NCI-H2107 (cell line): ENCODE measurements at places on chromosomes 1 and 21.

DNA sequence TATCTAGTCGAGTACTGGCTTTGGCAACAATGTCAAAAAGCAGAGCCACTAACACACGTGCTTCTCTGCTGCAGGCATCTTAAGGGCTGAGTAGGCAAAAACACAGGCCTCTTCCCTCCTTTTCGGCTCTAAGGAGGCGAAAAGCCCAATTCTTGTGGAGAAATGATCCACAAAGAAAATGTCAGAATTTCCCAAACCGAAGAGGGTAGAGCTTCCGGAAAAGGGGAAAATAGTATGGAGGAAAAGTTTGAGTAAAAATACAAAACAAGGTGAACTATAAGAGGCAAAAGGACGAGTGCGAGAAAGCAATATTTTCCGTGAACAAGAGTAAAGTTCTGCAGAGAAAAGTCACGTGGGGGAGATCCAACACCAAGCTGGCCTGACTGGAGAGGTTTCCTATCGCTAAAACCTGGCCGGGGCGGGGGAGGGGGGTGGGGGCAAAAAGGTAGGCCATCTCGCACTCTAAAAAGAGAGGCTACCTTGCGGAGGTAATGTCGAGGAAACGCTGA lies 551 bp downstream of the ZRANB2 start:
- DNase-seq = no peak

DNA sequence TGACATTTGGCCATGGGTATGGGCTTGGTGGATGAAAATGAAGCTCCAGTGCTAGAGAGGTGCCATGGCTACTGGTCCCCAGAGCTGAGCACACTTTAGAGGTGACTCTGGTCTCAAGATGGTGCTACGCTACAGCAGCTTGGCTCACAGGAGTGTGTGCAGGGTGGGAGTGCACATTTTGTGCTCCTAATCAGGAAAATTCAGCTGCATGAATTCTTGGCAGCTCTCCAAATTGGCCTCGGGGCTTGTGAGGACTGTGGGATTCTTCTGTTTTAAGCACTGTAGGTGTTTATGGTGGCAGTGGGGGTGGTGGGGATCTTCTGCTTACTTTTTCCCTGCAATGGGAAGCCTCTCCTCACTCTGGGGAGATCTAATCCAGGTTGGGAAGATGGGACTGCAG lies 17.3 kb upstream of the TIPRL start:
- DNase-seq = no peak

DNA sequence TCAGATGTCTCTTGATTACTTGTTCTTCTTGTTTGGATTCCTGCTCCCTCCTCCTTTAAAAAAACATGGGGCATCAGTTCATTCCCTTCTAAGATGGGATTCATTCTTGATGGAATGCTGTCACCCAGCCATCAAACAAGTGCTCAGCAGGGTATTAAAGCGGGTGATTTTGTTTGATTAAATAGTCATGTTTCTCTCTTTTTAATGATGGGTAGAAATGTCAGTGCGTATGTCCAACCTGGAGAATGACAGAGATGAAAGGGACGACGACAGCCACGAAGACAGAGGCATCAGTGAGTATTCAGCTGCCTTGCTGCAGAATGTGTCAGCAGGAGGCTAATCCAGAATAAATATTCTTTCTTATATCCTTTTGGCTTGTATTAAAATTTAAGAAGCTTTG lies 63.8 kb upstream of the RAVER2 start:
- no peak for DNase-seq

DNA sequence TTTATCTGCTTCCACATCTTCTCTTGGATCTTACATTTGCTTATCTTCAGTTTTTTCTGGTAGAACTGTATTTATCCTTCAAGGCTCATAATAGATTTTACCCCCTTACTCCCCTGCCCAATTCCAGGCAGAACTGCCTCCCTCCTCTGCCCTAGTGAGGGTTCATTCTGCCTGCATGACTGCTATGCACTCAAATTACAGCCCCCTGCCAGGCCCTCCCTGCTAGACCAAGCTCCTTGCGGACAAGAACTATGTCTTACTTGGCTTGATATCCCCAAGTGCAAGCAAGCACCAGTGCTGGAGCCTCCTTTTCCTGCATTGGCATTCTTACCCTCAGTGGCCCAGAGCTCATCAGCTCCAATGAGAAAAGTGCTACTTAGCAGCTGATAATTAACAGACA lies 18.1 kb downstream of the MAPKAPK2 start:
- DNase-seq = no peak

DNA sequence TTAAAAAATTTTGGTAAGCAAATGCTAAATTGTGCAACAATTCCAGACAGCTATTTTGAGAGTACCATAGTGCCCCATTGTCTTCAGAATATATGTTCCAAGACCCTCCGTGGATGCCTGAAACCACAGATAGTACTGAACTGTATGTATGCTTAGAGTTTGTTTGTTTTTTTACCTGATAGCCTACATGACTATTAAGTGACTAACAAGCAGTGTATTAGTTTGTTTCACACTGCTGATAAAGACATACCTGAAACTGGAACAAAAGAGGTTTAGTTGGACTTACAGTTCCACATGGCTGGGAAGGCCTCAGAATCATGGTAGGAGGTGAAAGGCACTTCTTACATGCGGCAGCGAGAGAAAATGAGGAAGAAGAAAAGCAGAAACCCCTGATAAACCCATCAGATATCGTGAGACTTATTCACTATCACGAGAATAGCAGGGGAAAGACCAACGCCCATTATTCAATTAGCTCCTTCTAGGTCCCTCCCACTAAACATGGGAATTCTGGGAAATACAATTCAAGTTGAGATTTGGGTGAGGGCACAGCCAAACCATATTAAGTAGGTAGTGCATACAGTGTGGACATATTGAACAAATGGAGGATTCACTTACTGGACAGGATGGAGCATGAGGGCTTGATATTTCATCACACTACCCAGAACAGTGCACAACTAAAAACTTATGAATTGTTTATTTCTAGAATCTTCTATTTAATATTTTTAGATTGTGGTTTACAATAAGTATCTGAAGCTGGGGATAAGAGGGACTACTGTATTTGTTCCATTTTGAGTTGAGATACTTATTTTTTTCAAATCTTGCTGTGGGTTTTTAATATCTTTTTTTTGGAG lies 78.5 kb downstream of the LHX9 start:
- no peak for DNase-seq

DNA sequence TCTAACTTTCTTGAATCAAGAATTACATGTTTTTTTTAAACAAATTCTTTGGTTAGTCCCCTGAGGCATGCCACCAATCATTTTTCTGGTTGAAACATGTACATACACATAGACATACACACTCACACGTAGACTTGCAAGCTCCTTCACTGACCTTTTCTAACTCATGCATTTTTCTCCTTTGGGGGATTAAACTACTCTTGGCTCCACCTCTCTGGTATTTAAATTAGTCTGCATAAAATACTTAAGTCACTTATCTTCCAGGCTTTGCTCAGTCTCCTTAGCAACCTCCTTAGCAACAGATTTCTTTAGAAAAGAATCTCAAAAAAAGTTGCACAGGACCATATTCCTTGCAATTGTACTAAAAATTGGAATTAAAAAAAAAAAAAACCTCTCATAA lies 440.9 kb upstream of the LRRC7 start:
- no peak for DNase-seq

GRCh38 chr1:218671573-218671972 lies 326.4 kb downstream of the TGFB2 start:
- no peak for DNase-seq

- no peak for DNase-seq
Measured at GRCh38 chr1:220747437-220748088, 559 bp upstream of the MTARC2 start.
